ENCODE measurements at places on chromosomes 7 and 10.

DNA sequence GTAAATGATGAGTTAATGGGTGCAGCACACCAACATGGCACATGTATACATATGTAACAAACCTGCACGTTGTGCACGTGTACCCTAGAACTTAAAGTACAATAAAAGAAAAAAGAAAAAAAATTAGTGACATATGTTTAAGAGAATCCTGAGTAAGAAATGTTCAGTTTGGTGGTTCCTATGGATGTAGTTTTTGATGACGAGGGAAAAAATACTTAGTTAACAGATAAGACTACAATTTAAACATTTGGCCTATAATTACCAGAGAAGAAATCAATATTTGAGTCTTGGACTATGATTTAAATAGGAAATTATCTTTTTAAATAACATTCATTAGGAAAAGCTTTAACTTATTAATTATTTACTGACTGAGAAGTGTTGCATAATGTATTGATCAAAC is 39.2 kb upstream of the SLC26A3 start:
- DNase-seq: no peak

- no peak for DNase-seq
Measured at GRCh38 chr7:99004781-99005500, 126.6 kb downstream of the TRRAP start.

DNA sequence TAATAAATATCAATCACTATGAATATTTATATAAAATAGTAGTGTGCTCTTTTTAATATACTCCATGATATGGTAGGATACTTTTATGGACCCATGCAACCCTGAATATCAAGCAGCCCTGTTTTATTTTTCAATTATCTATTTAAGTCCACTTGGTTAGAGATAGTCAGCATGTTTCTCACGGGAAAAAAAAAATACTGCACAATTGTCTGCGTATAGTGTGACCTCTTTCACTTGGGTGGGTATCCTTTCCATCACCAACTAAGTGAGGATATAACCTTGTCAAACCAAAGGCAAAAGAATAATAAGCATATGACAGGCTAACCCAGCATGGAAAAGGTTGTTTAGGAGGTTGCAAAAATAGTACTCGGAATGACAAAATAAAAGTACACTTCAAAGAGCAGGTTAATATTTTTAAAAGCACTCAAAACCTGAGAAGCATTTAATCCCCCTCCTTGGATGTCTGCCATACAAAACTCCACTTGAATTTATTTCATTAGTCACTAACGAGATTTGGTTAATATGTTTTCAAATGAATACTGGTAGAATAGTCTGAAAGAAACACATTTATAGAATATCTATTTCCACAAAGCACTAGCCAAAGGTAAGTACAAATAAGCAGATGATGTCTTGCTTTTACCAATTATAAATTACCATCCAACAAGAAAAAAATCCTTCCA is 76.5 kb downstream of the IMMP2L start:
- DNase-seq: no peak

- DNase-seq: no peak
Measured at GRCh38 chr7:143303733-143304132, 12.2 kb upstream of the CLCN1 start.

GRCh38 chr10:6283655-6284054 is 80.9 kb downstream of the PFKFB3 start:
- DNase-seq: no peak

DNA sequence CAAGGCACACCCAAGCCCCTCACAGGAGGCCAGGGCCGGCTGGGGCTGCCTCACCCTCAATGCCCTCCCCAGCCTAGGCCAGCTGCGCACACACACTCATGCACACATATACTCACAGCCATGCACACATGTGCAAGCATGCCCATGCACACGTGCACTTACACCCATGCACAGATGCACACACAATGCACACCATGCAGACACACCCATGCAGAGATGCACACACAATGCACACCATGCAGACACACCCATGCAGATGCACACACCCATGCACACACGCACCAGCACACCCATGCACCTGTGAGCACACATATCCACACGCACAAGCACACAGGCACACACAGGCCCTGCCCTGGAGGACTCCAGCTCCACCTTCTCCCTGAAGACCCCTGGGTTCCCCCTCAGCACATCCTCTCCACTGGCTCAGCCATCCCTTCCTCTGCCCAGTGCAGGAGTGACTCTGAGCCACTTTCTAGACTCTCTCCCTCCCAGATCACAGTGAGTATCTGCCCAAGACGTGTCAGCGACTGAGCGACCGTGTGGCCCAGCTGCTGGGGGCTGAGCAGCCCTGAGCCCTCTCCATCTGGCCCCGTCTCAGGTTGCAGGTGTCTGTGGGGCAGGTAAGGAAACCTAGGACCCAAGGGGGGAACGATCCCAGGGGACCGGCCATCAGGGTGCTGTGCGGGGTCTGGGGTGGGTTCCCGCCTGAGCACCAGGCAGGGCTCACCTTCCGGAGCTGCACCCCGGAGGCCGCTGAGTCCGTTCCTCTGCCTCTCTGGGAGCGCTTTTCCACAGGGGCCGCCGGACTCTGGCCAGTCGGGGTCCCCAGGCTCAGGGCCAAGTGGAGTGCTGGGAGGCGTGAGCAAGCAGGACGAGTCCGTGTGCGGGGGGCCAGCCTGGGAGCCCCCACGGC is 25.8 kb downstream of the AP5Z1 start:
- no peak for DNase-seq

GRCh38 chr7:4739528-4739992 is 35.9 kb upstream of the AP5Z1 start:
- no peak for DNase-seq

DNA sequence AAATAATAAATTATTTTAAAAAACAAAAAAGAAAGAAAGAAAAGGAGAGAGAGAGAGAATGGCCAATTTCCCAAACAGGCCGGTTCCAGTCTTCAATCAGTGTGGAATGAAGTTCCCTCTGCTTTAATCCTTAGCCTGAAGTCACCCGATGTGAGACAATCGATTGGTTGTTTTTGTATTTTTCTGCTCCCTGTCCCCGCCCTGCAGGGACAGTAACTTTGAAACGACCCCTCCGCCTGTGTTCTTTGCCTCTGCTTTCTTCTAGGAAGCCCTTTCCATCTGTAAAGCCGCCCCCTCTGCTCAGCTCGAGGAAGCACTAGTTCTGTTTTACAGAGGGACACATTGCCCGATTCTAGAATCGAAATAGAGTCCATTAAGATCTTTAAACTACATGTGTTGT is 33.4 kb downstream of the FOXL3 start:
- no peak for DNase-seq

DNA sequence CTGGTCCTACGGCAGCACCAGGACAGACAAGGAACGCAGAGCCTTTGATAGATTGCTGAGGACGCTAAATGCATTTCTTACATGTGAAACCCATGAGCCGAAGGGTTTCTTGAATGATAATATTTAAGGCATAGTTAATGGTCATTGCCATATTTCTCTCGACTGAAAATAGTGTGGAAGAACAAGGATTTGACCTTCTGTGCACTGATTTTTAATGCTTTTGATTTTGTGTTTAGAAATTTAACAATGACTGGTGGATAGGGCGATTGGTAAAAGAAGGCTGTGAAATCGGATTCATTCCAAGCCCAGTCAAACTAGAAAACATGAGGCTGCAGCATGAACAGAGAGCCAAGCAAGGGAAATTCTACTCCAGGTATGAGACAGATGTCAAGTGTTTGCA is 150.8 kb downstream of the NSUN6 start:
- no peak for DNase-seq

GRCh38 chr7:19203686-19204085 is 58.5 kb upstream of the FERD3L start:
- no peak for DNase-seq

- DNase-seq: no peak
Measured at GRCh38 chr10:13614530-13615332, 28.0 kb downstream of the PRPF18 start.

- DNase-seq: no peak
Measured at GRCh38 chr7:137298464-137298794, 45.1 kb downstream of the PTN start.

DNA sequence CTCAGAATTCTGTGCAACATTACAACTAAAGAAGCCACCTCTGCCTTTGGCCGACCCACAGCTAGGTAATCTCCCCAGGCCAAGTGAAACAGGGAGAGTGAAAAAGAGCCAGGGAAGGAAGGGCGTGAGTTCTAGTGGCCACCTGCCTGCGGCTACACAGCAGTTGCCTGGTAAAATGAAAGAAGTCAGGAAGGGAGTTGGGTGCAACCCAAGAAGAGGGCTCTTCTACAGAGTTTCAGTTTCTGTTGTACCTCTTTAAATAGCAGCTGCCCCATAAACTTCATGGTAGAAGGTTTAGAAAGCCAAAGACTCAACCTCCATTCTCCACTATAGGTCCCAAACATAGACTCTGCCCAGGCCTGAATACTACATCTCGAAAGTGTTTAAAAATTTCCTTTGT is 76.2 kb upstream of the TMEM168 start:
- DNase-seq: no peak

GRCh38 chr10:124560377-124561105 is 98.9 kb downstream of the LHPP start:
- DNase-seq: no peak

- DNase-seq: no peak
Measured at GRCh38 chr7:69735582-69735981, 137.3 kb downstream of the AUTS2 start.

GRCh38 chr7:117132321-117133120 is 179.2 kb downstream of the ST7 start:
- DNase-seq: no peak

DNA sequence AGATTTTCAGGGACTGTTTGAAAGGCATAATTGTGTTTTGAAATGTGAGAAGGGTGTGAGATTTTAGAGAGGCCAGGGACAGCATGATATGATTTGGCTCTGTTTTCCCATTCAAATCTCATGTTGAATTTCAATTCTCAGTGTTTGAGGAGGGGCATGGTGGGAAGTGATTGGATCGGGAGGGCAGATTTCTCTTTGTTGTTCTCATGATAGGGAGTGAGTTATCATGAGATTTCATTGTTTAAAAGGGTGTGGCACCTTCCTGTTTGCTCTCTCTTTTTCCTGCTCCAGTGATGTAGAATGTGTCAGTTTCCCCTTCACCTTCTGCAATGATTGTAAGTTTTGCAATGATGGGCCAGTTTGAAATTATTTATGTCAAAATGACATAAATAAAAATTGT is 113.0 kb upstream of the PCDH15 start:
- DNase-seq: no peak

GRCh38 chr7:48506569-48506968 is 335.3 kb downstream of the ABCA13 start:
- DNase-seq: no peak

DNA sequence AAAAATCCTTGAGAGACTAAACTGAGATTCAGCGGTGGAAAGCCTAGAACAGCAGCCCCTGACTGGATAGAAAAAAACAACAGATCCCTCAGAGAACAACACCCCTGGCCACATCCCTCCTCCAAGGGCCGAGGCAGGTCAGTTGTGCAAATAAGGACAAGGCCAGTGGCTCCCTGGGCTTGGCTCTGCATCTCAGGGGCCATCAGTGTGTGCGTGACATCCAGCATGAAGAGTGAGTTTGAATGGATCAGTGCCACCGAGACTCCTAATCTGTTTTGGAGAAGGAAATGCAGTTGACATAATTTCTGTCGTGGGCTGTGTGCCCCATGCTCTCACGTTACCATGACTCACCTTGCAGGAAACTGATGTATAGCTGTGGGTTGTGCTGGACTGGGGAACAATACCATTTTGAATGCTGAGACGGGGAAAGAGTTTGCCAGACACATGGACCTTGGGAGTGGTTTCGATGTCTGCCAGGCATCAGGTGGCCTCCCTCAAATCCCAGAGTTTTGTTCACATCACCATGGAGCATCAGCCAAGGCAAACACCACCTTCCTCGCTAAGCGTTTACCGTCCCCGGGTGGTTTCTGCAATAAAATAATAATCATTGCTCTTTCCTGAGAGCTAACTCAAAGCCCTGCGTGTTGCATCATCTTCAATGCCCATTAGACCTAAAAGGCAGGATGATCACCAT is 153.2 kb upstream of the FZD8 start:
- no peak for DNase-seq

DNA sequence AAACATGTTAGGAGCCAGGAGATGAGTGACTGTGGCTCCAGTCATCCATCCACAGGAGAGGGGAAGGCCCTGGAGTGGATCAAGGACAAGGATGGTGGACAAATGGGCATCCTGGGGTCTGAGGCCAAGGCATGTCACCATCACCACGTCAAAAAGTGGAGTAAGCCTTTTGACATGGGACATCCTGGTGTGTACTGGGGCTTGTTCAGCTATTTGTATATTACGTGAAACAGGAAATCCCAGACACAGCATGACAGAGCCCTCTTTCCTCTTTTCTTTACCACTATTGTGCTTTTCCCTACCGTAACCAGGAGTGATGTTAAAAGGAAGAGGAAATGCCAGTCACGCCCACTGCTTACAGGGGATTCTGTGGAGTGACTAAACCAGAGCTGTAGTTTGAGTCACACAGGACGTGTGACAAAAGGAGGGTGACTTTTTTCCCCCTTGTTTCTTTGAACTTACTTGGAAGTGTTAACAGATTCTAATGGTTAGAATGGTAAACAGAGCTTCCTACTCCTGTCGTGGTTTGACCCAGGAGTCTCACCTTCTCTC is 15.4 kb downstream of the ACSL5 start:
- DNase-seq: no peak

GRCh38 chr10:18113881-18114280 is 26.3 kb upstream of the CACNB2 start:
- DNase-seq: no peak

DNA sequence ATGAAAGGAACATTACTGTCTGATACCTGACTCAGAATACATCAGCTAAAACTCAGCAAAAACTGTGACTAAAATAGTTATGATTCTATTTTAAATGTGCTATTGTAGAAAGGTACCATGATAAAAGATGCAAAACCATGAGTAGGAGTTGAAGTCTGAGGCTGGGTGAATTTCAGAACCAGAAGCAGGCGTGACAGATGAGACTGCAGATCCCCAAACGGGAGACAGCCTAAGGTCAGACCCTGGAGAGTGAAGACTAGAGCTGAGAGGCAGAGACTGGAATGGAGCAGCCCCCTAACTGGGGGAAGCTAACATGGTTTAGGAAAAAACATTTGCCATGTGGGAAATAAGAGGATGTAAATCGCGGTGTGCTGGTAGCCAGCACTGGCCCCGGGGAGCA is 275.8 kb downstream of the POM121L12 start:
- DNase-seq: no peak

- DNase-seq: no peak
Measured at GRCh38 chr7:50640779-50641178, 75.6 kb upstream of the DDC start.

DNA sequence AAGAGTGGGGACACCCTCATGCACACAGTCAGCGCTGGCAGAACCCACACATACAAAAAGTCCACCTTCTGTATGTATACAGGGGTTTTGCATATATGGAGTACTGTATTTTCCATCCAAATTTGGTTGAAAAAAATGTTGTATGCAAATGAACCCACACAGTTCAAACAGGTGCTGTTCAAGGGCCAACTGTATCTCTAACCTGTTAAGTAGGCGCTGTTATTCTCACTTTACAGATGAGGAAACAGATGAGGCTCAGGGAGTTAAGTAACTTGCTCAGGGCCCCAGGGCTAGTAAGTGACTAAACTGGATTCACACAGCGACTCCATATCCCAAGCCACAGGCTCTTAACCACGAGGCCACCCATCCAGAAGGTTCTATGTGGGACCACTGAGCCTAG is 69.9 kb downstream of the C10orf105 start:
- DNase-seq: no peak

GRCh38 chr7:115911465-115911864 is 119.1 kb downstream of the TFEC start:
- DNase-seq: no peak

GRCh38 chr7:1297017-1297960 is 64.6 kb downstream of the UNCX start:
- DNase-seq: no peak

All from activated T-helper 1 cell treated with anti-CD3 and anti-CD28 coated beads, Interleukin-2, amount 50 U/mL, for 16 hours (primary cell).